ENCODE measurements at places on chromosomes 3 and 15. TPM values are rescaled to one million over a fixed set of nuclear protein-coding genes. Genes with fewer than 3 reads are reported as not detected.

DNA sequence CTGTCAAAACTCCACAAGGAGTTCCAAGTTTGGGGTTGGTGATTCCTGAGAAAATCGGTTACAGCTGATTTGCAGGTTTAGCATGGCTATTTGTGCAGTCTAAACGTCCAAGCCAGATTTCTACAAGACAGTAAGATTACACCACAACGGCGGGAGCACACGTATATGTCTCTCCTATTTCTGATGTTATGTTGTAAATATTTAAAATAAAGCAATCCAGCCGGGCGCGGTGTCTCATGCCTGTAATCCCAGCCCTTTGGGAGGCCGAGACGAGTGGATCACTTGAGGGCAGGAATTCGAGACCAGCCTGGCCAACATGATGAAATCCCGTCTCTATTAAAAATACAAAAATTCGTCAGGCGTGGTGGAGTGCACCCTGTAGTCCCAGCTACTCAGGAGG lies 106.8 kb upstream of the IGF1R start:
- DNase-seq: no peak

DNA sequence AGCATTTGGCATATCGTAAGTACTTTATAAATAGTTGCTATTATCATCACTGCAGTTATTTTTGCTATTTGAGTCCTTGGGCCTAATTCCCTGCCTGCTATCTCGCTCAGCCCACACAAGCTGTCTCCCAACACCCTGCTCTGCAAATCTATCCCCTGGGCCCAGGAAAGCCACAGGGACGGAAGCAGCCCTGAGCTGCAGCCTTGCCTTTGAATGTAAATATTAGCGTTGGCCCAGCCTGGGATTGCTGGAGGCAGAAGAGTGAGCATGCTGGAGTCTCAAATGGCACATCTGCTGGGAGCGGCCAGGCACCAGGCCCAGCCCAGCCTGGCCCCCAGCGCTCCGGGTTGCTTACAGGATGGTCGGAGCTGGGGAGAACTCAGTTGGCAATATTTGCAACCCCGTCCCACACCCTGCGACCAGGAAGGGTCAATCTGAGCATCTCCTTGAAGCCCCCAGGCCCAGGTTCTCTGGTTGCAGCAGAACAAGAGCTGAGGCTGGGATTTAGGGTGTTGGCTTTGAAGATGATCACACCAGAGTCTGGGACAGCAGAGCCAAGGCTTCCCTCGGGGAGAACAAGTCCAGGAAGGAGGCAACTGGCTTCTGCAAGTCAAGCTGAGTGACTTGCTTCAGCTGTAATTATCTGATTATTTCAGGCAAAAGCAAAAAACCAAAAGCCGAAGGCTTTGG lies 529.6 kb downstream of the SHQ1 start:
- DNase-seq: peak; percentile 53

DNA sequence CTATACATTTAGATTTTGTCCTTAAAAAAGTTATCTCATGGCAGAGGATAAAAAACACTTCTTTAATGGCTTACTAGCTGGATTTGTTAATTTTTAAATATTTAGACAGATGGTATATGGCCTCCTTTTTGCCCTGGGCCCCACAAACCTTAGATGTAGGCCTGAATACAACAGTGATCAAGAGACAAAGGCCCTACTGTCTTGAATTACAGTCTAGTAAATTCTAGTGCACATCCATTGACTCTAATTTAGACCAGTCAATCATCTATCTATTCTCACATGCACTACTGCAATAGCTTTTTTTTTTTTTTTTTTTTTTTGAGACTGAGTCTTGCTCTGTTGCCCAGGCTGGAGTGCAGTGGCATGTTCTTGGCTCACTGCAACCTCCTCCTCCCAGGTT lies 452.8 kb downstream of the FHIT start:
- no peak for DNase-seq

GRCh38 chr3:158847452-158847821 lies 45.6 kb downstream of the MFSD1 start:
- DNase-seq: no peak

GRCh38 chr15:68783226-68784058 lies 37.3 kb downstream of the ANP32A start:
- DNase-seq: peak; percentile 64

MIX23 gene
- total RNA-seq: 19.1 TPM

KIAA1143 gene
- 8.2 TPM for total RNA-seq

SLC2A2 gene
- total RNA-seq: 351 TPM

ERC2 gene
- total RNA-seq: not detected

Data from left lobe of liver (tissue), 2 donors.